NCI-H1436 treated with DMSO at 0.1 percent for 48 hours (cell line): ENCODE measurements at places on chromosomes 7 and 10.

- DNase-seq, result no peak
These were observed 1.1 kb downstream of the P4HA1 start for GRCh38 chr10:73095481-73096021.

GRCh38 chr10:103145860-103146466, 47.1 kb downstream of the NT5C2 start:
- no peak for DNase-seq

DNA sequence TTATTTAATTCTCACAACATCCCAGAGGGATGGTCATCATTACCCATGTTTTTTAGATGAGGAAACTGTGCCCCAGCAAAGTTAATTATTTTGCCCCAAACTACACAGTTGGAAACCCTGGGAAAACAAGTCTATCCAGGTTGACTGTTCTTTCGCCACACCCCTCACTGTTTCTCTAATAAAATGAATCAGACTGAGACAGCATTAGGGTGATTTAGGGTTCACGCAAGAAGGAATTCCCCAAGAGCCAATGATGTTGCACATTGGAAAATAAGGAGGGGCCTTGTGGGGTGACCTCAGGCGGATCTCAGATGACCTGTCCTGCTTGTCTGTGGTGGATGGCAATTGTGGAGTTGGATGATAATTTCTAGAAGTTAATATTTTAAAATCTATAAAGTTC, 135.7 kb upstream of the TBX20 start:
- DNase-seq, result no peak

GRCh38 chr7:47040795-47041347, 541.0 kb downstream of the TNS3 start:
- DNase-seq, result no peak

DNA sequence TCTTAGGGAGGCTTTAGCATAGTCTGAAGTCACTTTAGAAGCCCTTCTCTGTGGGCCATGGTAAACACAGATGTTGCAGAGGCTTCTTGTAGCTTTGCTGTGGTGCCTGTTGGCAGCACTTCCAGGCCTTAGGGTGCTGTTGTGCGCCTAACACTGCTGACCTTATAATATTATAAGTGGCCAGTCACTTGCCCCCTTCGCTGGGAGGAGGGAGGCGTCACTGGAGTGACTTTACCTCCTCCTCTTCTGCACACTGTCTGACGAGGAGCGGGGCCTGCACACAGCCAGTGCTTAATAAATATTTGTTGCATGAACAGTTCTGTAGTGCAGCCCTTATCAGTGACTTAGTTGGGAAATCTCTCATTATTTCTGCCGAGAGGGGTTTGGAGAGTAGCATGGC, 63.3 kb downstream of the WDR37 start:
- DNase-seq, result no peak

DNA sequence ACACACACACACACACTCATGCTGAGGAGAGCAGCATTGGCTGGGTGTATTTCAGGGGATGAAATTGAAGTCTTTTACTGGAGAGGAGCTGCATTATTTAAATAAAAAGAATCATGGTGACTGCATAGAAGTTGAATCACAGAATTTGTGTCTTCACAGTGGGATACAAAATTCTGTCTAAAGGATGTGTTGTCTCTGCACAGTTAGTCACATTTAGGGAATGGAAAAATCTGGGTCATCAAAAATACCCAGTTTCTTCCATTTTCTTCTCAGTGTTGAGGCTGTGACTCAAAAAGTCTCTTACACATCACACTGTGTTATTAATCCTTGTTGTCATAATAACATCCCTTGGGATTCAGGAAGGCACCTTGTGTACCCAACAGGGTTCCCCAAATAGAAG, 10.9 kb downstream of the PAPSS2 start:
- no peak for DNase-seq

GRCh38 chr10:110074298-110074697, 66.5 kb downstream of the ADD3 start:
- no peak for DNase-seq

- DNase-seq, result no peak
These were observed 81.4 kb downstream of the ABI1 start for GRCh38 chr10:26779176-26779860.

- no peak for DNase-seq
These were observed 39.2 kb downstream of the AIFM2 start for GRCh38 chr10:70093335-70093944.

DNA sequence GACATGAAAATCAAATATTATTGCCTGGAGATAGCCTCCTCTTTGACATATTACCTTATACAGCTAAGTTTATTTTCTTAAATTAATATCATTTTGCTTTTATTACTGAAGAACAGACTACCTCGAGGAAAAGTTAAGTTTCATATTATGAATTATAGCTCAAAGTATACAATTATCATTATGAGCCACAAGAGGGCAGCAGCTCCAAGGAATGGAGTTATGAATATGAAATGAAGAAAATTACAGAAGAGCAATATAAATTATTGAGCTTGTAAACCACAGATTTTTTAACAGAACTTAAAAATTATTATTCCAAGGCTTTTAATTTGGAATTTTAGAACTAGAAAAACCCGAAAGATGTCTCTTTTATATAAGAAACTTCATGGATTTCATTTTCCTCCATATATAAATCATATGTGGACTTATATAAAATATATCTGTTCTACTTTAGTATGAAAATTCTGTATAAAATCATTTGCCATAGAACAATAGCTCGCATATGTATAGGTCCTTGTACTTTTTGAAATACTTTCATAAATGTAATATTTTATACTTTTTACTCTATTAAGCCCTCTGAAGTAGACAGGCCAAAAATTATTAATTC, 40.1 kb downstream of the IQUB start:
- DNase-seq, result peak; percentile 4

DNA sequence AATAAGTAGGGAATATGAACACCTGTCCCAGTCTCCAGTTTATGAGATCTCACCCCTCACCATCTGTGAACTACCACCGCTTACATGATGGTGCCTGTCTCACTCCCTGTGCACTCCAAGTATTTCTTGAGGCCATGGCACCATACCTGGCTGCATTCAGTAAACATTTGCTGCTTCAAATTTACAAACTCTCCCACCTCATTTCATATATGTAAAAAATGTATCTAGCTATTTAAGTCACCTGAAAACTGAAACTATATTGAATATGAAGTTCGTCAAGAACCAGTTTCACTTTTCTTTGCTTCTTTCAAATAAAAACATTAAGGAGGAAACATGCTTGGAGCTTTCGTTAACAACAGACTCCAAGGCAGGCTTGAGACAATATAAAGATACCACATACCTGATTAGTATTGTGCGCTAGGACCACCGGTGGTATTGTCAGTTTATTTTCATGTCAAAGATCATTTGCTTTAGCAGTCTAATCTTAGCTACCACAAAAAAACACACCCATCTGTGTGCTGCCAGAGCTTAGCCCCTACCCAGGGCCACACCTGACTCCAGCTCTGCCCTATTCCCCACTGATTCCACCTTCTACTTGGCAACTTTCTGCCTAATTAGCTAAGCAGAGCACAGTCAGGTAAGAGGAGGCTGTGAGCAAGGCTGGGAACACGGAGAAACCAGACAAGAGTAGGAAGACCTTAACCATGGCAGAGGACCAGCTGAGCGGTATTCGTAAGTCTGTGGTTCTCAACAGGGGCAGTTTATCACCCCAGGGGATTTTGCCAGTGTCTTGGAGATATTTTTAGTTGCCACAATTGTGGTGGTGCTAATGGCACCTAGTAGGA, 92.0 kb downstream of the ZFAND4 start:
- DNase-seq, result no peak

- no peak for DNase-seq
These were observed 33.8 kb upstream of the UBE2H start for GRCh38 chr7:129986600-129986999.

- DNase-seq, result no peak
These were observed 2.2 kb upstream of the ATP6V1F start for GRCh38 chr7:128860158-128861073.

- DNase-seq, result no peak
These were observed 55.9 kb downstream of the ITIH5 start for GRCh38 chr10:7610651-7611389.
